Lung (tissue), 17 donors: ENCODE measurements at places on chromosomes 3 and 15. TPM values are rescaled to one million over a fixed set of nuclear protein-coding genes. Genes with fewer than 3 reads are reported as not detected.

DNA sequence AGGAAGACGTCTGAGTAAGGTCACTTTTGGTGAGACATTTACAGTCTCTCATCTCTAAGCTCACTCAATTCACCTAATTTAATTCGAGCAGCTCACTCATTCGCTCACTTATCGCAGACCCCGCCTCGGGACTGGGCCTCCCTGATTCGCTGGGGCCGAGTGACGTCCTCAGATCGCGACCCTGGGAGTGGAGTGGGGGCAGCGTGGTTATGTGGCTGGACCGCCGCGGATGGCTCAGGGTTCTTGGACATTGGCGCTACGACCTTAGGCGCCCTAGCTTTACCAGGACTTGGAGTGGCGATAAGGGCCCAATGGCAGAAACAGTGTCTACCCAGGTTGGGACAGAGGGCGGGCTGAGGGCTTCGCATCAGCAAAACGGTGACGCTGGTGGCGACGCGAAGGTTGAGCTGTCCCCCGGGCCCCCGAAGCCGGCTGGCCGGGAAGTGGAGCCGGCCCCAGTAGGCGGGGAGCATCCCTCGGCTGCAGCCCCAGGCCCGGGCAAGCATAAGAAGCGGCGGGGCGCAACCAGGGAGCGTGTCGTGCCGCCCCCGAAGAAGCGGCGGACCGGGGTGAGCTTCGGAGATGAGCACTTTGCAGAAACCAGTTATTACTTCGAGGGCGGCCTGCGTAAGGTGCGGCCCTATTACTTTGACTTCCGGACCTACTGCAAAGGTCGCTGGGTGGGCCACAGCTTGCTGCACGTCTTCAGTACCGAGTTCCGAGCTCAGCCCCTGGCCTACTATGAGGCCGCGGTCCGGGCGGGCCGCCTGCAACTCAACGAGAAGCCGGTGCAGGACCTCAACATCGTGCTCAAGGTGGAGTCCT, at the start of gene RPUSD2:
RPUSD2 (plus strand) TSS at position 171 of the 825 bp plus-strand sequence; CDS start at position 210, 39 bp downstream.
- peak within 1 kb of the TSS; percentile 74 for H3K27ac ChIP-seq
- H3K27me3 ChIP-seq = no peaks in the 10 kb centered on the region
- H3K4me1 ChIP-seq = peaks cover 4% of the 10 kb centered on the region
- H3K36me3 ChIP-seq = peaks cover 15% of the 10 kb centered on the region

DNA sequence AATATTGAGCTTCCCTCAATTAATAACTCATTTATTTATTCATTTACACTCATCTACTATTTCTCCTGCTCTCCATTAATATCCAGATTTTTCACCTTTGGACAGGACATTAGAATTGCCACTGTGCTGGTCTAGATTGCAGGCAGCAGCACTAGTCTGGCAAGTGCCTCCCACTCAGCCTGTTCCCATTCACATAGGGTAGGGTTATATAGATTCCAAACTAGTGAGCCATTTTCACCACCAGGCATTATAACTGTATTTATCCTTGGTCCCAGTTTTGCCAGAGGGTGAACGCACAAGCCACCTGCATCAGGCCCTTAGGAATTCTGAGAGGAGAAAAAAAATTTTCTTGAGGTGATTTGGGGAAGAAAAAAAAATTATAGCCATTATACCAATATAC, 44.5 kb downstream of the ANAPC13 start:
- peaks cover 4% of the 10 kb centered on the region for H3K4me1 ChIP-seq
- H3K4me3 ChIP-seq = no peak overlapping the region
- no peak overlapping the region for H3K27ac ChIP-seq

- no peak overlapping the region for H3K27ac ChIP-seq
- H3K4me1 ChIP-seq = peaks cover 8% of the 10 kb centered on the region
- no peak for DNase-seq
- no peak overlapping the region for H3K4me3 ChIP-seq
- no peaks in the 10 kb centered on the region for H3K27me3 ChIP-seq
Observed at GRCh38 chr15:98676586-98677270, 28.4 kb downstream of the IGF1R start.

GRCh38 chr3:115156046-115156654, 9.1 kb upstream of the ZBTB20 start:
- no peaks in the 10 kb centered on the region for H3K4me1 ChIP-seq
- no peak for DNase-seq
- no peak overlapping the region for H3K27ac ChIP-seq
- no peaks in the 10 kb centered on the region for H3K36me3 ChIP-seq
- H3K27me3 ChIP-seq = no peaks in the 10 kb centered on the region

DNA sequence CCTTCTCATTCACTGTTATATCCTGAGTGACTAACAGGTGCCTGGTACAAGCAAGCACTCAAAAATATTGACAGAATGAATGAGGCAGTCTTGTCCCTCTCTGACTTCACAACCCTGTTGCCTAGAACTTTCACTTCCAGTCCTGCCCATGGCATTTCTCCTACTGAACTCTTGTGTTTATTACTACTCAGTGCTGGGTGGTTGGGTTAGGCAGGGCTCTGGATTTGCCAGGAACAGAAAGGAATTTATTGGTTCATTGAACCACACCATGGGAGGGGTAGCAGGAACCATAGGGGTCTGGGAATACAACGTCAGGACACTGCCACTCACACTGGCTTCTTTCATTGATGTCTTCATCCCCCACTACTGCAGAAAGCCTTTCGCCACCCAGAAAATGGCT, 41.9 kb upstream of the SEMA4B start:
- H3K27me3 ChIP-seq = no peaks in the 10 kb centered on the region
- no peaks in the 10 kb centered on the region for H3K4me1 ChIP-seq
- no peak for DNase-seq

- no peak overlapping the region for H3K27ac ChIP-seq
- H3K4me1 ChIP-seq = peaks cover 3% of the 10 kb centered on the region
- no peak for DNase-seq
- H3K36me3 ChIP-seq = no peaks in the 10 kb centered on the region
- H3K27me3 ChIP-seq = no peaks in the 10 kb centered on the region
Observed at GRCh38 chr3:195246581-195246995, 24.4 kb downstream of the XXYLT1 start.

DNA sequence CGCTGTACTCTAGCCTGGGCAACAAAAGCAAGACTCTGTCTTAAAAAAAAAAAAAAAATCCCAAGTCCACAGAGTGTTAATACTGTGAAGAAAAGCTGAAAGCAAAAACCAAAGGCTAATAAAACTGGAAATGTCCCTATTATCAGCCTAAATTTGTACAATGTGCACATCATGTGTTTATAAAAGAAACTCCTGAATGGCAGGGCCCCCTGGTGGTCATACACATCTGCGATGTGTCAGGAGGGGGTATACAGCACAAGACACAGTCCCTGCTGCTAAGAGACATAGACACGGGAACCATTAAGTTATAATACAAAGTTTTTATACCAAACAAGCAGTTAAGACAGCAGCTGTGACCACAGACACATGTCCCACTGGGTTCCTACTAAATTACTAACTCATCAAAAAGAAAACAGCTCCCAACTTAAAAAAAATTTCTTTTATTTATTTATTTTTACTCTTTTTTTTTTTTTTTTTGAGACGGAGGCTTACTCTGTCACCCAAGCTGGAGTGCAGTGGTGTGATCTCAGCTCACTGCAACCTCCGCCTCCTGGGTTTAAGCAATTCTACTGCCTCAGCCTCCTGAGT, 31.0 kb downstream of the IDH2 start:
- H3K4me3 ChIP-seq = no peak overlapping the region
- no peaks in the 10 kb centered on the region for H3K4me1 ChIP-seq
- peaks cover 42% of the 10 kb centered on the region for H3K36me3 ChIP-seq
- peak; percentile 89 for DNase-seq
- no peaks in the 10 kb centered on the region for H3K27me3 ChIP-seq

GRCh38 chr15:80502782-80503181, 98.6 kb downstream of the ARNT2 start:
- H3K36me3 ChIP-seq = no peaks in the 10 kb centered on the region
- H3K27ac ChIP-seq = no peak overlapping the region

DNA sequence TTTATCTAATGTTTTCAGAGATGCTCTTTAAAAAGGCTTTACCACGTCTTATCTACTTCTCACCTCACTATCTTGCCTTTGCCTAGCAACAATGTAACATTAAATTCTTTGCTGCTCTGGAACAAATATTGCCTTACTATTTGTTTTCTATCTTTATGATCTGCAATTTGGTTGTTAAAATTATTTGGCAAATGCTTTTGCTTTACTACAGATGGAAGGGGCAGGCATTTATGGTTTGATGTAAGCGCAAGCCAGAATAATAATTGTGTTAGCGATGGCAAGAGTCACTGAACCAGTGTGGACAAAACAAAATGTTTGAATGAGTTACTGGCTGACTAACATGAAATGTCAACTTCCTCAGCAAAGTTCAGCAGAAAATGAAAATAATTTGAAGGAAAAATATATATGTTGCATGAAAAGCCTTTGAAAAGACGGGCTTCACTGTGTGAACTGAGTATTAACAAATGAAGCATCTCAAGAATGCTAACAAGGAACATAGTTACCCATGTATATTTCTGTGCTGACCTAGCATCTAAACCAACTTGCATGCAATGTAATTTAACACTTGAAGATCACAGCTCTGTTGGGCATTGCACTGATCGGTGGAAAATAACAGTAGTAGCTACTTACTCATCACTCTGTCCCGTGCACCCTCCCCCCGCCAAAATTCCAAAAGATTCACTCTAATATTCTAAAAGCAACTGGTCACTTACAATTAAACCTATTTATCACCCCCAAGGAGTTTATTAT, 454.0 kb upstream of the ARHGEF26 start:
- no peak overlapping the region for H3K4me3 ChIP-seq
- H3K27me3 ChIP-seq = no peaks in the 10 kb centered on the region
- DNase-seq = peak; percentile 94

DNA sequence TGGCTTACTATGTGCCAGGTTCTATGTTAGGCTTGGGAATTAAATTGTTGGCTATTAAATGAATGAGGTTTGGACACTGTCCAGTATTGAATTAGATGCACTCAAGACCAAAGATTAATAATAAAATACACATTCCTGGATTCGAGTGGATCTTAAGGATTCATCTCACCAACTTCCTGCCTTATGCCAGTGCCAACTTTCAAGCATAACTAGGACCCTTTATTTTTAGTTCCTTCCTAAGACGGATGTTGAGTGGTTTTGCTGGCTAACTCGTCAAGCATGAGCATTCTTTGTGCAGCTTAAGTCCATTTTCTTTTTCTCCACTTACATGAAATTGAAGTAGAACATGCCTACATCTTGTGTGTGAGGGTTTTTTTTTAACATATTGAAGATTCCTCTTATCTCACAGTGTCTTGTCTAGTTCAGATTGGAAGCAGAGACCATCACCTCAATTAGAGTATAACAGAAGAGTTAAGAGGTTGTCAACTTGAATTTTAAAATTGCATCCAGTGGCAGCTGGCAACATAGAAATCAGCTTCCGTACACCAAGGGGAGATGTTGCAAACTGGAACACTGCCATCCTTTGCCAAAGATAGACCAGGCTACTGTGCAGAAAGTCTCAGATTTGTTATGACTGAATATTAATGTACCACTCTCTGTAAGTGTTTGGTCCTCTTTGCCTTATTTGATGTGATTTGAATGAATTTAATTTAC, 106.3 kb upstream of the BFSP2 start:
- H3K4me3 ChIP-seq = no peak overlapping the region
- no peak overlapping the region for H3K27ac ChIP-seq
- no peaks in the 10 kb centered on the region for H3K27me3 ChIP-seq
- H3K4me1 ChIP-seq = peaks cover 23% of the 10 kb centered on the region
- DNase-seq = no peak

DNA sequence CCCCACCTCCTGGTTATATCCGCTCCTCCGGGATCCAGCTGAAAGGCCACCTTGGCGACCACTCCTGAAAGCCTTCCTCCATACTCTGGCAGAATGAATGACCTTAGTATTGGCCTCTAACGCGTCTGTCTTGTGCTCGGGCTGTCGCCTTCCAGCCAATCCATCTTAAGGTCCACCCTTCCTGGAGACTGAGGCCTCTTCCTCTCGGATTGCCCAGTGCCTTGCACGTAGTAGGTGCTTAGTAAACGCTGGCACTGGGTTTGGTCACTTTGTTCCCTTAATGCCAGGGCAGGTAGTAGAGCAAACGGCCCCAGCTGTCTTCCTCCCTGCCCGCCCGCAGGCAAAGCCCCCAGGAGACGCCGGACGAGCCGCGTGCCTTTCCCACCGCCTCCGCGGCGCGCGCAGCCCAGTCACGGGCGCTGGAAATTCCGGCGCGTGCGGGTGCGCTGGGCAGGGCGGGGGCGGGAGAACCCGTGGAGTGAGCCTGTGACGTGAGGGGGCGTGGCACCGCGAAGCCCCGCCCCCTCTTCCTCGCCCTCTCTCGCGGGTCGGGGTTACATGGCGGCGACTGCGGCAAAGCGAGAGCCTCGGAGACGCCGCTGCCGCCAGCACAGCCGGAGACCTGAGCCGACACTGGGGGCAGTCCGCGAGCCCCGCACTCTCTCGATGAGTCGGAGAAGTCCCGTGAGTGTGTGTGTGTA, at the start of gene MAPK6:
MAPK6 (plus strand) TSS at position 527 of the 701 bp plus-strand sequence. CDS start 27,242 bp downstream, outside the sequence.
- H3K27me3 ChIP-seq = no peaks in the 10 kb centered on the region
- H3K4me3 ChIP-seq = peak within 1 kb of the TSS; percentile 79
- peak; percentile 97 for DNase-seq
- peaks cover 5% of the 10 kb centered on the region for H3K4me1 ChIP-seq

- no peaks in the 10 kb centered on the region for H3K27me3 ChIP-seq
- peaks cover 51% of the 10 kb centered on the region for H3K4me1 ChIP-seq
- no peaks in the 10 kb centered on the region for H3K36me3 ChIP-seq
- H3K27ac ChIP-seq = no peak overlapping the region
Observed at GRCh38 chr3:158780766-158781165, 21.1 kb upstream of the MFSD1 start.

DNA sequence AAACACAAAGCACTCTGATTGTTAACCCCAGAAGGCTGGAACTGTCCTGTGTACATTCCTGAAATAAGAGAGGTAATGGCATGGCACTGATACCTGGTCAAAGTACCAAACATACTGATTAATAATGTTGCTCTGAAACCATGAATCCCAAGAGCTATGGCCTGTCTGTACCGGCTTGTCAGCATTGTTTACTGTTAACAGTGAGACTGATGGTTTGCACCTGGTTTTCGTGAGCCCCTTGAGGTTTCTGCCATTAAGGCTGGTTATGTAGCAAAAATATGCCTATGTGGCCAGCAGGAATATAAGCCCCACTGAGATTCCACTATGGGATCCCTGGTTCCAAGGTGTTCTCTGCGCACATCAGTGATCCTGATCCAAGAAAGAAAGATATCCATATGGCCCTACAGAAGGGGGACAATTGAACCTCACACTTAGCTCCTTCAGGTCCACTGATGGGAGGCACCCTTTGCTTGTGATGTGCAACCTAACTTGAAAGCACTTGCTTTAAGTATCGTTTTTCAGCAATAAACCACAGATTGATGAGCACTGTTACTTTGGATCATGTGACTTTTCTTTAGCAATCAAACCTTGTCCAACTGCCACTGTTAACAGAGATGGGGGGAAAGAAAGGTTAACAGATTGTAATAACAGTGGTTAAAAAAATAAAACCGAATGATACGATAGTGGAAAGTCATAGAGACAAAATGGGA, 65.2 kb downstream of the TBL1XR1 start:
- no peak overlapping the region for H3K27ac ChIP-seq
- peaks cover 19% of the 10 kb centered on the region for H3K4me1 ChIP-seq
- no peak overlapping the region for H3K4me3 ChIP-seq
- H3K36me3 ChIP-seq = peaks cover 2% of the 10 kb centered on the region
- H3K27me3 ChIP-seq = no peaks in the 10 kb centered on the region

GRCh38 chr15:56982987-56983386, 64.5 kb downstream of the TCF12 start:
- no peak for DNase-seq
- peaks cover 3% of the 10 kb centered on the region for H3K4me1 ChIP-seq
- no peaks in the 10 kb centered on the region for H3K36me3 ChIP-seq
- no peaks in the 10 kb centered on the region for H3K27me3 ChIP-seq
- H3K4me3 ChIP-seq = no peak overlapping the region

GRCh38 chr3:49841126-49841696, 15.2 kb downstream of the TRAIP start:
- DNase-seq = peak; percentile 45
- H3K36me3 ChIP-seq = no peaks in the 10 kb centered on the region
- peaks cover 3% of the 10 kb centered on the region for H3K4me1 ChIP-seq
- H3K27ac ChIP-seq = no peak overlapping the region

The GUCA1C gene
- total RNA-seq = not detected

The RHCG gene
- not detected for total RNA-seq

The SERPINI2 gene
- total RNA-seq = 5.2 TPM

The MCF2L2 gene
- total RNA-seq = 1.5 TPM

The SLC6A20 gene
- total RNA-seq = 10.2 TPM

The ENTPD3 gene
- 3.8 TPM for total RNA-seq
